ENCODE measurements at places on chromosomes 2 and 18. TPM values are rescaled to one million over a fixed set of nuclear protein-coding genes. Genes with fewer than 3 reads are reported as not detected.

The TOGARAM2 gene
- polyA plus RNA-seq, result 1.6 TPM

The REG3G gene
- polyA plus RNA-seq, result not detected

DNA sequence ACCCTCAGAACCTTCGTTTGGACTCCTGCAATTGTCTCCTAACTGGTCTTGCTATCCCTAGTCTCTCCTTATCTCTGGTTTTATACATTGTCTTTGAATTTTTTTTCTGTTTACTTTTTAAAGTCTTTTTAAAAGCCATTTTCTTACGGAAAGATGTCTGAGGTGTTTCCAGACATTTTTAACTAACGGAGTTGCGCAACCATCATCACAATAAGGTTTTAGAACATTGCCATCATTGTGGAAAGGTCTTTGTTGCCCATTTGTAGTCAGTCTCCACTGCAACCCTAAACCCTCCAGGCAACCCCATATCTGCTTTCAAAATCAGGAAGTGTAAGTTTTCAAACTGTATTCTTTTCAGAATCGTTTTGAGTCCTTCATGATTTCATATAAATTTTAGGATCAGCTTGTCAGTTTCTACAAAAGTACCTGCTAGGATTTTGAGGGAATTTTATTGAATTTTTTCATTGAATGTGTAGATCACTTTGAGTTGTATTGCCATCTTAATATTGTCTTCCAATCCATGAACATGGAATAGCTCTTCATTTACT lies 46.3 kb downstream of the ANKRD12 start:
- DNase-seq, result no peak

DNA sequence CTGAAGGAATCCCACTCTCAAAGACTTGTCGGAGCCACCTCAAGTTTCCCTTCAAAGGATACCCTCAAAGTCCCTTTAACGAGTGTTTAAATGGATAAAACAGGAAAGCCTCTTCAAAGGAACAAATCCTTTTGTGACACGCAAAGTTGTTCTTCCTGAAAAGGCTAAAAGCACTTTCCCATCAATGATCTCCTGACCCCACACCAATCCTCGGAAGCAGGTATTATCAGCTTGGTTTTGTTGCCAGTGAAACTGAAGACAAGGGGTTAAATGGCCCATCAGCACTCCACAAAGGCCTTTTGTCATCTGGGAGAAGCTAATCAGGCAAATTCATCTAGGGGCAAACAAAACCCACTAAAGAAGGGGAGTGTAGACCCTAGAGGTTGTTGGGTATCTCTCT lies 418.0 kb upstream of the ID2 start:
- no peak for DNase-seq

- no peak for DNase-seq
Observed at GRCh38 chr2:190441564-190441963, 33.4 kb downstream of the MFSD6 start.

GRCh38 chr2:232927793-232928550 lies 57.9 kb downstream of the SNORC start:
- no peak for DNase-seq

DNA sequence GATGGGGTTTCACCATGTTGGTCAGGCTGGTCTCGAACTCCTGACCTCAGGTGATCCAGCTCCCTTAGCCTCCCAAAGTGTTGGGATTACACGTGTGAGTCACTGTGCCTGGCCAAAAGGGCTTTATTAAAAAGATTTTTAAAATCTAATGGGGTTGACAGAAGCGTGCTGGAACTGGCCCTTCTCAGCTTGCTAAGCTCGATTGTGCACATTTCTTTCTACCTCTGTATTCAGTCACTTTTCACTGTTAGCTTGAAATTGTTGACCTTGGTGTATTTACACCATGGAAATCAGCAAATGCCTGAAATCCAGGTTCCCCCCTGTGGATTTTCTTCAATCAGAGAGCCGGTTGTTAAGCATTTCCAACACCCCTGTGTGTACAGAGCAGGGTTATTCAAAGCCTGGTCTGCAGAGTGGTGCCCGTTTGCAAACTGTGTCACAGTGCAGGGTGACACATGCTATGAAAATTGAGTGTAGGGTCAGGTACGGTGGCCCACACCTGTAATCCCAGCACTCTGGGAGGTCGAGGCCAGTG lies 140.2 kb downstream of the TGIF1 start:
- no peak for DNase-seq

DNA sequence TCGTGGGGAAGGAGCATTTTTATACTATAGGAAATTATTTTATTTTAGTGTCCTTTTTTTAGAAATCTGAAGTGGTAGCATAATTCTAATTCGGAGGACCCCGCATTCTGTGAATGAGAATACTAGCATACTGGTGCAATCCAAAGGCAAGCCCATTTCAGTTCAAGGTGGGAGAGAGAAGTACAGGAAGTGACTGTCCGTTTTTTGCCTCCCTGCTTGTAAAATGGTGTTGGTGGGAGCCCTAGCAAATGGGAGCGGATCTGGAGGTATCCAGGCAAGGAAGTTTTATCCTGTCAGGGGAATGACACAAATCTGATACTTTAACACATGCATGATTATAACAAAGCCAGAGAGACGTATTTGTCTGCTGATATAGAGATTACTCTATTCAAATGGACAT lies 141.7 kb downstream of the ESCO1 start:
- DNase-seq, result no peak

DNA sequence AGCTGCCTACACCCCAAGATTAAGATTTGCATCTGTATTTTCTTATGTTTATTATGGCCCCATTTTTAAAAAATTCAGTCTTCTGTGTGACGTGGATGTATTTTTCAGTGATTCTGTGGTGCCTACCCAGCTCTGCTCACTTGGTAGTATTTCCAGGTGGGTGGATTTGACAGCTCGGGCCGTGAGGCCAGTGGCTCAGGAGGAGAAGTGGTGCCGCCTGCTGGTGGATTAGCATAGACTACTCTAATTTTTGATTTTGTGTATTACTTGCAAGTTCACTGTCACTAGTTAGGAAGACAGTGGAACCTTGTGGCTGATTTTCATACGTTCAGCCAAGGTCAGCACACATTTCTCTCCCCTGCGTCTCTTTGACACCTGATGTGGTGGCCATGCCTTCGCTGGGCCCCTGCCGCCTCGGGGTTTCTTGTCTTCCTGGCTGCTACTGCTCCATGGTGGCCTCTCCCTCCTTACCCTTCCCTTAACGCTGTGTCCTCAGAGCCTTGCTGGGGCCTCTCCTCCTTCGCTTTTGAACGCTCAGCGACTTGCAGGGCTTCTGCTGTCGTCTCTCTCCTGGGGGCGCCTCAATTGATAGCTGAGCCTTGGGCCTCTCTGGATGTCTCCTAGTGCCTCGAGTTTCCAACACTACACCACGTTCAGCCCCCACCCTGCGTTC lies 89.4 kb downstream of the DGKD start:
- DNase-seq, result peak; percentile 51

All from left renal pelvis (tissue), 4 donors.